NCI-H226 (cell line): ENCODE measurements at places on chromosomes 11 and 22.

DNA sequence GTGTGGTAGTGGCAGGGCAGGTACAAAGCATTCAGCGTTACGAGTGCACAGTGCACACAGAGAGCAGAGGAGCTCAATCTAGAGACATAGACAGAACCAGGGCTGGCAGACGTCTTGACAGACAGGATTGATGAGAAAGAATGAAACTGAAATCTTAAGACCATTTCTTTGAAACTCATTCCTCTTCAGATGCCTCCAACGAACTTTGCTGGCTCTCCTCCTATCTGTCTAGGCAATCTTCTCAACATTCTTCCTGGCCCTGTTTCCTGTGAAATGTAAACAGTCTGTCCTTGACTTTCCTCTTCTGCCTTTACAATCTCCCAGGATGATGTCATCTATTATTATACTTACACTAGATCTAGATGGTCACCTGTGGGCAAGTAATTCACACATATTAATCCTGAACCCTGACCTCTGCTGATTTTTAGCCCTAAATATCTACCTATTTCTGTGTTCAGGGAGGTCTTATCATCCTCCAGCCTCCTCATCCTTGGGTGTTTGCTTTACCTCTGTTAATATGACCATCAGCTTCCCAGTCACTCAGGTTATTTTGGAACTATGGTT, 119.5 kb downstream of the ENTHD1 start:
- DNase-seq: no peak

- peak; percentile 51 for DNase-seq
Measured at GRCh38 chr11:88398372-88398771, 60.8 kb upstream of the CTSC start.

- DNase-seq: no peak
Measured at GRCh38 chr11:108576523-108576922, 17.0 kb downstream of the EXPH5 start.

DNA sequence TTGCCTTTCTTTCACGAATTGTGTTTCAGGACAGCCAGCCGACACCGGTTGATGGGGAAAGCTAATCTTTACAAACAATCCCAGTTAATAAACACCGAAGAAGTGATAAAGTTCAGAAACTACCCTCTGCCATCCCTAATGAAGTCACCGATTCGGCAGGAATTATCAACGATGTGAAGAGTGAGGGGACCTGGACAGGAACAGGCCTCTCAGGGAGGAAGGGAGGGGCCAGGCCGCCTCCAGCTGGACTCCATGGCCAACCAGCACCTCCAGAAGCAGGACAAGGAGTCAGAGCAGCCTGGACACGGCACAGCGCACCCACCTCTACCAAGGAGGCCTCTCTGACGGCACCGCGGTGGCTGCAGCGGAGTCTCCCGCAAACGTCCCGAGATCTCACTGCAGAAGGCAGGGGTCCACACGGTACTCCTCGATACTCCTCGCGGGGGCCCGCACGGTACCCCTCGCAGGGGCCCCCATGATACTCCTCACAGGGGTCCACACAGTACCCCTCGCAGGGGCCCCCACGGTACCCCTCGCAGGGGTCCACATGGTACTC, 3.9 kb downstream of the TOLLIP start:
- no peak for DNase-seq

DNA sequence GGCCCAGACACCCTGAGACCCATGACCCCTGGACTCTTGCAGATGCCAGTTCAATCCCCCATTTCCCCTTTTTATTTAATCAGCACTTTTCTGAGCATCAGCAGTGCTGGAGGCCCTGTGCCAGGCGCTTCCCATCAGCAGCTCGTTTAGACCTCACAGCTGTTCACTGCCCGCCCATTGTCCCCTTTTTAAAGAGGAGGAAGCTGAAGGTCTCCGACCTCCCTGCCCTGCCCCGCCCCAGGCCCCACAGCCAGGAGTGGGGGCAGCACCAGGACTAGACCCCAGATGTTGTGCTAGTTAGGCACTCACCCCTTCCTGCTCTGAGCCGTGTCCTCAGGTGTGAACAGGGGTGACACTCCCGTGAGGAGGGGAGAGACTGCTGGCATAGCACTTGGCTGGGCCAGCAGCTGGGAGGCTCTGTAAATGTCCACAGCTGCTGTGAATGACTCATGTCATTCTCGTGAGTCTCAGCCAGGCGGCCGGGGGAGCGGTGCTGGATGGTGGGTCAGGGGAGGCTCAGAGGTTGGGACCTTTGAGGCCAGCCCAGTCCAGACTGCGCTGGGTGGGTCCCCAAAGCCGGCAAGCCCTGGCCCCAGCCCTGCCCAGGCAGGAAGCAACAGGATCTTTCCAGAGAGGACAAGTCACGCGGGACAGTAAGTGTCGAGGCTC, 19.9 kb downstream of the EMID1 start:
- no peak for DNase-seq

DNA sequence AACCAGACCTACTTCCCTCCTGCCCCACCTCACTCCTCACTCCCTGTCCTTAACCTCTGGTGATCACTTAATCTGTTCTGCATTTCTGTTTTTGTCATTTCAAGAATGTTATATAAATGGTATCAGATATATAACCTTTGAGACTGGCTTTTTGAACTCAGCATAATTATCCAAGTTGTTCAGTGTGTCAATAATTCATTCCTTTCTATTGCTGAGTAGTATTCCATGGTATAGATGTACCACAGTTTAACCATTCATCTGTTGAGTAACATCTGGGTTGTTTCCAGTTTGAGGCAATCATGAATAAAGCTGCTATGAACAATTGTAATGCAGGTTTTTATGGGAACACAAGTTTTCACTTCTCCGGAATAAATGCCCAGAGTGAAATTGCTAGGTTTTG, 34.6 kb upstream of the B3GNT6 start:
- DNase-seq: no peak

GRCh38 chr11:97364047-97364446, 974.2 kb downstream of the JRKL start:
- peak; percentile 22 for DNase-seq

GRCh38 chr11:61800331-61801281, 7.9 kb downstream of the FEN1 start:
- DNase-seq: no peak

DNA sequence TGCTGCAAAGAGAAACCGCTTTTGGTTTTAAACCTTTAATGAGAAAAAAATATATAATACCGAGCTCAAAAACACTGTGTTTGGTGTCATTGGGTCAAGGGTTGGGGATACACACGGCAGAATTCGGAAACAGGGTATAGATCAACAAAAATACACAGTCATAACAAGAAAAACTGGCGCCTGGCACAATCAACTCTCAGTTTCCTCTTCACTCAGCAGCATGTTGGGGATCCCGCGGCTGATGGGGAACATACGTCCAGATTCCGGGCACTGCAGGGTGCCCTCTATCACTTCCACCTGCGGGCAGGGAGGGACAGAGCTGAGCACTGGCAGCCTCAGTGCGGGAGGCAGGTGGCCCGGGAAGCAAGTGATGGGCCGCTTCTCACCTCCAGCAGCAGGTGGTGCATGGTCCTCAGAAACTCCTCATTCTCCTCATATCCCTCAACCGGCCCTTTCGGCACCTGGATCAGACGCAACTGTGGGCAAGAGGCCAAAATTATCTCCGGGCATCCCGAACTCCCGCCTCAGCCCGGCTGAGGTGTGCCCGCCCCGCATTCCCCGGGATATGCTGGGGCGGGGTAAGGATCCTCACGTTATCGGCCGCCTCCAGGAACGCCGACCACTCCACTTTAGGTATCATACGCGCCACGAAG, 561 bp downstream of the TRMT112 start:
- peak; percentile 57 for DNase-seq

DNA sequence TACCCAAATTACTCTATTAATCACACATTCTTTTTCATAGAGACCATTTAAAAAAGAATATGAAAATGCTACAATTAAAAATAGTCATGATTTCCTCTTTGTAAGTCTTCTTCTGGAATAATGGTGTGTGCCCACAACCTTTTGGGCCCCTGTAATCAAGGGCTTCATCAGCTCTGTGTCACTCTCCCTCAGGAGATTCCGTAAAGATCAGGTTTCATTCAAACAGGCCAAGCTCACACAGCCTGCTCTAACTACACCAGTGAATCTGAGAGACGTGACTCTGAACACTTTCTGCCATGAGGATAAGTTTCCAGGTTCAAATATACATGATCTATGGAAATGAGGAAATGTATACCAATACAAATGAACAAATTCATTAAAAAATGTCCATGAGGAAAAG, 9.5 kb downstream of the DRICH1 start:
- DNase-seq: no peak

DNA sequence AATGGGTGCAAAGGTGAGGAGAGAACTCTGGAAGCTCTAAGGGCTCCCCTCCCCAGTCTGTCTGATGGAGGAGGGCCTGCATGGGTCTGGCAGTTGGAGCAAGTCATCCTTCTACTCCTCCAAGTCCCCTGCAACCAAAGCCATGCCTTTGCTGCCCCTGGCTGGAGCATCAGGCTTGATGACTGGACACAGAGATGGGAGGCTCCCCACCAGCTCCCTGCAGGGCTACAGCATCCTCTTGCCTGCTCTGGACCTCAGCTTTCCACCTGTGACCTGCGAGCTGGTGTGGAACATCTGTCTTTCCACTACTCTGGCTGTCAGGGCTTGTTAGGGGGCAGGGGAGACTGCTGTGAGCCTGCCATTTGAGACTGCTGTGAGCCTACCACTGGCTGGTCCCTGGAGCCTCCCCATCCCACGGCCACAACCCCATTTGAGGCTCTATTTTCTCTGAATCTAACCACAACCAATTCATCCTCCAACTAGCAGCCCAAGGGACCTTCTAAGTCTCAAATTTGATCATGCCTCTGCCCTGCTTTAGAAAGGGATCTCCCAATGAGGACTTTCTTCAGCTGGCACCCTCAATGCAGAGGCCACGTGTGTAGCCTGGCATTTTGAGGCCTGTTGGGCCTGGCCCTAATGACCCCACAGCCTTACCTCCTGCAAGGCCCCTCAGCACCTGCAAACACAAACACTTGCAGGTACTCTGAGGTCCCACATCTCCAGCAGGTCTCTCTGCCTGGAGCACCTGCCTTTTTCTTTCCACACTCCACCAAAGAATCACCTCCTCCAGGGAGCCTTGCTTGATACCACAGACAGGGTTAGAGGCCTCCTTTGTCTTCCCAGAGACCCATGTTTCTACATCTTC, 9.9 kb downstream of the P2RY6 start:
- DNase-seq: no peak

GRCh38 chr22:44179196-44179988, 1.3 kb upstream of the PARVG start:
- DNase-seq: no peak

- no peak for DNase-seq
Measured at GRCh38 chr11:1913271-1914060, 6.0 kb upstream of the TNNT3 start.

- DNase-seq: no peak
Measured at GRCh38 chr22:17368554-17369438, 464 bp upstream of the CECR2 start.

DNA sequence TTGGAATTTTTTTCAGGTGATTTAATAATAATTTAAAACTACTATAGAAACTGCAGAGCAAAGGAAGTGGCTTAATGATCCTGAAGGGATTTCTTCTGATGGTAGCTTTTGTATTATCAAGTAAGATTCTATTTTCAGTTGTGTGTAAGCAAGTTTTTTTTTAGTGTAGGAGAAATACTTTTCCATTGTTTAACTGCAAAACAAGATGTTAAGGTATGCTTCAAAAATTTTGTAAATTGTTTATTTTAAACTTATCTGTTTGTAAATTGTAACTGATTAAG, 3.4 kb downstream of the MALAT1 start:
- no peak for DNase-seq

DNA sequence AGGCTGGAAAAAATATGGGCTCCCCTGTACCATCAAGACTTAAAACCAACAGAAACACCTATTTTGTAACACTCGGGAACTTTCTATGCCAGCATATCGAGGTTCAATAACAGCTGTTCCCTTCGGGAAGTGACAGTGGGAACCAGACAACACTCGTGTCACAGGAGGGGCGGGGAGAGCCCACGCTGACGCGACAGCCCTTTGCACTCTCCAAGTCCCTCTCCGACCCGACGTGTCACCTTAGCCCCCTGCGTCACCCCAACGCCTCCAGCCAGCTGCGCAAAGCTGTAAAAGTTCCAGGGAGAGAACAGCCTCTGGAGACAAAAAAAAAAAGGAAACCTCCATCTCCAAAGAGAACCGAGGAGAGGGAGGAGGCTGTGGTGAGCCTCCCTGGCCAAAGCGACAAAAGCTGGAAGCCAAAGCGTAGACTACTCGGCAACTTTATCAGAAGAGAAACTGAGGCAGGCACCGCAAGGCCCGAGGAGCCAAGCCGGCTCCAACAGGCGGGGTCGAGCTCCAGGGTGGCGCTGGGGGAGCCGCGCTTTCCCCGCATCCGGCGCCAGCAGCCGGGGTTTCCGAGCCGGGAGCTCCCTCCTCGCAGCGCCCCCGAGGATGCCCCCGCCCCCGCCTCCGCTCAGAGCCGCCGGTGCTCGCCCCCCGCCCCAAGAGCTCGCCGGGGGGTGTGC, 751 bp downstream of the ARFGAP3 start:
- no peak for DNase-seq

- DNase-seq: no peak
Measured at GRCh38 chr11:111213256-111213655, 32.3 kb upstream of the POU2AF2 start.

DNA sequence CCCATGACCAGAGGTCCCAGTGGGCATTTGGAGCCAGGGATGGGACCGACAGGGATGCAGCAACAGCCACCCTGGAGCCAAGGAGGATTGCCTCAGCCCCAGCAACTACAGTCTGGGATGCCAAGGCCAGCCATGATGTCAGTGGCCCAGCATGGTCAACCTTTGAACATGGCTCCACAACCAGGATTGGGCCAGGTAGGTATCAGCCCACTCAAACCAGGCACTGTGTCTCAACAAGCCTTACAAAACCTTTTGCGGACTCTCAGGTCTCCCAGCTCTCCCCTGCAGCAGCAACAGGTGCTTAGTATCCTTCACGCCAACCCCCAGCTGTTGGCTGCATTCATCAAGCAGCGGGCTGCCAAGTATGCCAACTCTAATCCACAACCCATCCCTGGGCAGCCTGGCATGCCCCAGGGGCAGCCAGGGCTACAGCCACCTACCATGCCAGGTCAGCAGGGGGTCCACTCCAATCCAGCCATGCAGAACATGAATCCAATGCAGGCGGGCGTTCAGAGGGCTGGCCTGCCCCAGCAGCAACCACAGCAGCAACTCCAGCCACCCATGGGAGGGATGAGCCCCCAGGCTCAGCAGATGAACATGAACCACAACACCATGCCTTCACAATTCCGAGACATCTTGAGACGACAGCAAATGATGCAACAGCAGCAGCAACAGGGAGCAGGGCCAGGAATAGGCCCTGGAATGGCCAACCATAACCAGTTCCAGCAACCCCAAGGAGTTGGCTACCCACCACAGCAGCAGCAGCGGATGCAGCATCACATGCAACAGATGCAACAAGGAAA, 27.3 kb upstream of the L3MBTL2 start:
- DNase-seq: no peak

- DNase-seq: no peak
Measured at GRCh38 chr11:56545531-56545930, 2.5 kb upstream of the OR5M11 start.

- DNase-seq: no peak
Measured at GRCh38 chr22:46918197-46918596, 155.7 kb downstream of the TBC1D22A start.

GRCh38 chr11:34509336-34509876, 4.2 kb downstream of the ELF5 start:
- no peak for DNase-seq

GRCh38 chr11:2088746-2089535, 50.2 kb downstream of the IGF2 start:
- no peak for DNase-seq

GRCh38 chr11:86787018-86787536, 13.3 kb upstream of the PRSS23 start:
- no peak for DNase-seq
